ENCODE measurements at places on chromosomes 5 and 9. TPM values are rescaled to one million over a fixed set of nuclear protein-coding genes. Genes with fewer than 3 reads are reported as not detected.

Gene IRF1
- 63.9 TPM for total RNA-seq

Gene FRRS1L
- total RNA-seq: not detected

Gene WNT8A
- total RNA-seq: not detected

Gene TLE1
- 41.6 TPM for total RNA-seq

Gene MSMP
- total RNA-seq: 1.0 TPM

Gene FANCG
- 30.5 TPM for total RNA-seq

Gene CD180
- not detected for total RNA-seq

Gene INSL4
- total RNA-seq: not detected

Gene IL9
- total RNA-seq: not detected

Gene TMEM232
- not detected for total RNA-seq

Gene SLC35D2
- total RNA-seq: 26.3 TPM

Gene GABRA6
- total RNA-seq: not detected

Gene BTNL8
- total RNA-seq: not detected

Gene VCAN
- total RNA-seq: 3.4 TPM

Gene TMEM171
- 17.6 TPM for total RNA-seq

Gene OCLN
- 0.53 TPM for total RNA-seq

Gene HTR4
- not detected for total RNA-seq

Gene FST
- 13.3 TPM for total RNA-seq

Gene WDR31
- 0.80 TPM for total RNA-seq

Gene CDHR2
- not detected for total RNA-seq

Gene SPINK1
- total RNA-seq: not detected

Gene IL13
- total RNA-seq: not detected

Gene DOCK8
- total RNA-seq: 3.0 TPM

Gene SPATA31C1
- not detected for total RNA-seq

Gene CCNO
- 0.13 TPM for total RNA-seq

Gene NKD2
- 0.25 TPM for total RNA-seq

Gene PKD2L2
- not detected for total RNA-seq

Gene NUTM2G
- not detected for total RNA-seq

Gene STC2
- total RNA-seq: 25.2 TPM

Data from mammary microvascular endothelial cell (primary cell).